ENCODE measurements at places on chromosomes 7 and 10.
A peak's percentile ranks its signal among the peaks of the same experiment; 100 is the strongest.

GRCh38 chr10:43708262-43708661, 59.6 kb upstream of the ZNF32 start:
- no peak for DNase-seq

DNA sequence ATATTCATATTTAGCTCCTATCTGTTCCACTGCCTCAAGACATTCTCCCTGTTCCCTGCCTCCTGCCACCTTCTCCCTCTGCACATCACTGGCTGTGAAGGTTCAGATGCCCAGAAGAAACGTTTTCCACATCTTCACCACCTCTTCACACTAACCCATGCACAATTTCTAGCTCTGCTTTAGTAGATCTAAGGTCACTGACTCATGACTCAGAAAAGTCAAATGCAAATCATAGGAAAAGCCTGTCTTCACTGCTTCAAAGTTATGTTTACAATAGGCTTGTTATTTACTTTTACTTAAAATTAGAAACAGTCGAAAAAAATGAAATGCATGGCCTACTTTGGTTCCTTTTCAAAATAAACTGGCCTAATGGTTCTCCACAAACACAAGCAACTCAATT, 2.5 kb downstream of the SCRN1 start:
- peak; percentile 37 for DNase-seq

DNA sequence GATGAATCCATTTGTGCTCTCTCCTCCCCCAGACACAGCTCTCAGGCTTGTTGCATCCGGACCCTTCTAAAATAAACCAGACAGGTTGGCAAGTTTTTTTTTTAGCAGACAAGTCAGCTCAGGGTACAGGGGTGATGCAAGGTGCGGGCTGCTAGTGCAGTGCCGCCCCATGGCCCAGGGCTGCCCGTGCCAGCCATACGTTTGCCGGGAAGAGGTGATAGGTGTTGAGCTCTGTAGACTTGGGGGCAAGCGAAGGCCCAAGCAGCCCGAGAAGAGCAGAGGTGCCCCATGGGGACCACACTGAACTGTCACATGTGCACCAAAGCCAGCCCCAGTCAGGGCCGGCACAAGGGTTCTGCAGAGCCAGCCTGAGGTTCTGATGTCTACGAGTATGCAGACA, 57.1 kb upstream of the PDSS1 start:
- DNase-seq, result no peak

DNA sequence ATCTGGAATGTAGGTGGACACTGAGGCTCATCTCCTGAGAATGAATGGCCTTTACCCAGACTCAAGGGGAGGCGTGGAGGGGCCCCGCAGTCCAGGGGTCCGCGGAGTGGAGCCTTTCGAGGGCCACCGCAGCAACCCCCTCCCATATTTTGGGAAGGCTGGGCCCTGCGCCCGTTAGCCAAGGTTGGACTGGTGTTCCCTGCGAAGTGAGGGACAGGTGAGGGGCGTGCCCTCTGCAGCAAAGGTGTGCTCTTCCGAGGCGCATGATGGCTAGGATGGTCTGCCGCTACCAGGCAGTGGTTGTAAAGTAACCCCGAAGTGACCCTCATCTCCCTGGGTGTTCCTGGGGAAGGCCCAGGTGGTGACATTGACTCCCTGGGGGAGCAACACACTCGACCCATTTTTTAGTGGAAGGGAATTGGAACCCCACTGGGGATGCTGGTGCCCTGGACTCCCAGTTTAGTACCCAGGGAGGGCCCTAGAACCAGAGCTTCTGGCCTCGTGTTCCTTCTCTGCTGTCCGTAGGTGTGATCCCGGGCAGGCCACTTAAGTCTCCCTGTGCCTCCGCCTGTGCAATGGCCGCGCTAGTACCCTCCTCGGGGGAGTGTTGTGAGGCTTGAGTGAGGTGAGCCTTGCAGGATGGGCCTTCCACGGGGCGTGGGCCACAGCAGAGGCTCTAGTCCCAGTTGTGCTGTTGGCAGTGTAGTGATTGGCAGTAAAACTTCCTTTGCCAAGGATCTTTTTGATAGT, 779 bp downstream of the FAM241B start:
- no peak for DNase-seq

DNA sequence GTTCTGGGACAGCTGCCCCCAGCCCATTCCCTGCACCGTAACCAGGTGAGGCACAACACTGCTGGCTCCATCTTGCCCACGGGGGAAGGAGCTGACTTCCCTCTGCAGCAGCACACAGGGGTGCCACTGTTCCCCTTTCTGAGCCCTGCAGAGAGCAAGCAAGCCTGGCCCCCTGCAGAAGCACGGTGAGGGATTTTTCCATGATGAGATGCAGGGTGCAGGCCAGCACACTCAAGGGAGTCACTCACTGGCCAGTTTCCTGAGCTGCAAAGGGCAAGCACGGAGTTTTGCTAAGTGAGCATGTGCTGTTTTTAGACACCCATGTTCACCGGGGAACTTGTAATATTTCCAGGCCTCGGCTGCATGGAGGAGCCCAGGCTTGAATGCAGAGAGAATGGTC, 176.6 kb downstream of the PIP4K2A start:
- no peak for DNase-seq

DNA sequence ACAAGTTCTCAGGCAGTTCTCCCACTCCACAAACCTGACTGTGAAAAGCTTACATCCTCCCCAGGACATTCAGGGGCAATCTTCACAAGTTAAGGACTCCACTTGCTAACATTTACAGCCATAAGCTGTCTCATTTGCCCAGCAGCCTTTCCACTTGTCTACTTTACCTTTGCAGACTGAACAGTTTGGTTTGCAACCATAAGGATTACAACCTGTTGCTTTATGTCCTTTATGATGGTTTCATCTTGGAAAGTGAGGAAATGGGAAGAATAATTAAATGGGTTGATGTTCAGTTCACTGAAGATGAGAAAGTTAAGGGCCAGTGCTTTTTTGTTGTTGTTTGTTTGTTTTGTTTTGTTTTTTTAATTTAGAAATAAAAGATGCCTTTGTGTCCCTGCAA, 92.4 kb downstream of the FAM204A start:
- no peak for DNase-seq

DNA sequence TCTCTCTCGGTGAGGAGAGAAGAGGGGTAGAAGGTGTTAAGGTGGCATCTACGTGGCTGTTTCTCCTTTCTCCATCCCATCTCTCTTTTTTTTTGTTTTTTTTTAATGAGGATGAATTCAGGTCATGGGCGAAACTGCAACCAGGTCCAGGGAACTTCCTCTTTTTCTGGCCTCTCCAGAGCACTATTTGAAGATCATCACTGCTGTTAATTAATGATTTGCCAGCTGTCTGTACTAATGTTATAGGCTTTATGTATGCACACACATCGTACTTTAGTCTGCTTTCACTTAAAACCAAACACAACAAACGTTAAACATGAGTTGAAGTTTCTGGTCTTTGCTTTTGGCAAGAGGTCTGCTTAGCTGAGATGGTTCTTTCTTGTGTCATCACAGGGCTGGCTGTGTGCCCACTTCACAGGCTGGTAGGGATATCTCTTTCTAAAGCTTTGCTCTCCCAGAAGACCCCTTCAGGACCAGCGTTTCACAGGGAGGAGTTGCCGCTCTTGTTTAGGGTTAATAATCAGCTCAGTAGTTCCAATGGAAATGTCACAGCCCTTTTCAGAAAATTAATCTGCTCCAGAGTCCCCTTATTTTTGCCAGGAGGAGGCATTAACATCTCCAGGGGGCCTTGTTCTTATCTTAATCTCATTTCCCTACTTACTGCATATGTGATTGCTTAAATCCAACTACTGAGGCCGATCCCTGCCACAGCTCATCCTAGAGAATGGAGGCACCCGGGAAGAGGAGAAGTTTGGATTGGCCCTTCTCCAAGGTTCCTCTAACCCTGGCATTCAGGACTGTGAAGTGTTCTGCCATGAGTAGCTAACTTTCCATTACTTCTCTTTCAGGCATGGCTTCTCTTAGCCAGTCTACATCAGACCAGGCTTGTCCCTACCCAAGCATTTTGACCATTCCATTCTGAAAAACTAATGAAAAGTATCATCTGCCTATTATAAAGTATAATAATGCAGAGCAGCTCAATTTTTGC, 273.9 kb upstream of the NFE2L3 start:
- no peak for DNase-seq

DNA sequence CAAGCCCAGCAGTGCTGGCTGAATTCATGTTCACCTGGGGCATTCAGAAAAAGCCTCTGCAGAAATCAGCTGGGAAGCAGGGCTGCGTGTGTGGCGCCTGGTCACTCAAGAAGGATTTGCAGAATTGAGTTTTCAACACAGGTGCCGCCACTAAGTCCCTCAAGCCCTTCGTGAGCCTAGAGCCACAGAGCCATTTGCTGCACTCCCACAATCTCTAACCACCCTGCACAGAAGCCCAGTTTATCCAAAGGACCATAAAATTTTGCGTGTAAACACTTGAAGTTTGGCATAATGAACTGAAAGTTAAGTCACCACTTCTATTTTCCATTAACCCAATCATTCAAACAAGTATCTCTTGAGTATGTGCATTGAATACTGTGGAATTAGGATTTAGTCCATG, 136.2 kb downstream of the DIP2C start:
- no peak for DNase-seq

DNA sequence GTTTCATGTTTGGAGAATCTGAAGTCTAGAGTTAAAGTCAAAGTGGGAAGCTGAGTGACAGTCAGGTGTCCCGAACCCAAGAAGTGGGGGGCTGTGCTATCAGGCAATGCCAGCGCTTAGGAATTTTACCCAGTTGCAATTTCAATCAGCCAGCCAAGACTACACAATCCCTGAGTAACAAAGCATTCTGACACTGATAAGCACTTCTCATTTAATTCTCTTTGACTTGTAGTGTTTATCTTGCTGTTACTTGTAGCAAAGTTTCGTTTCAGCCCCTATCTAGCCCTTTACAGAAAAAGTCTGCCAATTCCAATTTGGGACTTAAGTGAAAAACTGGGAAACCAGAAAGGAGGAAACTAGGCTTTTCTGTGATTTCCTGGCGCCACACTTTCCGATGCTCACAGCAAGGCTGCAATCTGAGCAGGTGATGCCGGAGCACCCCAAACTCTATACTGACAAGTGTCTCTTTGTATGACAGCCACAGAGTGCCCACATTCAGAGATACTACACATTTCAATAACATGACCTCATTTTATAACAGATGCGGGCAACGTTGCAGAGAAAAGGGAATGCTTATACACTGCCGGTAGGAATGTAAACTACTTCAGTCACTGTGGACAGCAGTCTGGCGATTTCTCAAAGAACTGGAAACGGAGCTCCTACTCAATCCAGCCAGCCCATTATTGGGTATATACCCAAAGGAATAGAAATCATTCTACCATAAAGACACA, 61.0 kb downstream of the ITIH5 start:
- no peak for DNase-seq

DNA sequence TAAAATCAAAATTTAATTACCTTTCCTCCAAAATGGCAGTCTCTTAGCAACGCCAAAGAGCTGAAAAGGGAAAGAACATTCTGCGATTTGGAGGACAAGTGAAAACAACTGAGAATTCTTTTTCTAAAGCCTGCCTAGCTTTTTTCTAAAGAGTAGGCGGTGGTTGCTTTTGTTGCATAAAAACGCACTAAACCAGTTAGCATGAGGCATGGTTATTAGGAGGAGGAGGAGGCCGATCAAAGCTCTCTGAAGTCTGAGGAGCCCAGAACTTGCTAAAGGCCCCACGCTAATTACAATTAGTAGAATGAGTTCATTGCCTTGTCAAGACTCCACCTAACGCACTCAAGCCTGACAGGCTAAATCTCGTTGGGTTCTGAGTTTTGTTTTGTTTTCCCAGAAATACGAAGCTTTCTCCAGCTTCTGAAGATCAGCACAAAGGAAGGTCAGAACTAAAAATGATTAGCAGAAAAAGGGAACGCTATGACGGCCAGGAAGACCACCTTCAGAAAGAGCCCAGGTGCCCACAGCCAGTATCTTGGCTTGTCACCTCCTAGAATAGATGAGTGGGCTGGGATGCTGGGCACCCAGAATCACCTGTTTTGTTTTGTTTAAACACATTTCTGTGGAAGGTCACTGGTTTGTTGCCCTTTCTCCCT, 72.0 kb downstream of the FGFR2 start:
- no peak for DNase-seq

- DNase-seq, result no peak
Measured at GRCh38 chr10:59434463-59435321, 72.3 kb upstream of the FAM13C start.

- no peak for DNase-seq
Measured at GRCh38 chr7:103640031-103640779, 194.2 kb upstream of the SLC26A5 start.

DNA sequence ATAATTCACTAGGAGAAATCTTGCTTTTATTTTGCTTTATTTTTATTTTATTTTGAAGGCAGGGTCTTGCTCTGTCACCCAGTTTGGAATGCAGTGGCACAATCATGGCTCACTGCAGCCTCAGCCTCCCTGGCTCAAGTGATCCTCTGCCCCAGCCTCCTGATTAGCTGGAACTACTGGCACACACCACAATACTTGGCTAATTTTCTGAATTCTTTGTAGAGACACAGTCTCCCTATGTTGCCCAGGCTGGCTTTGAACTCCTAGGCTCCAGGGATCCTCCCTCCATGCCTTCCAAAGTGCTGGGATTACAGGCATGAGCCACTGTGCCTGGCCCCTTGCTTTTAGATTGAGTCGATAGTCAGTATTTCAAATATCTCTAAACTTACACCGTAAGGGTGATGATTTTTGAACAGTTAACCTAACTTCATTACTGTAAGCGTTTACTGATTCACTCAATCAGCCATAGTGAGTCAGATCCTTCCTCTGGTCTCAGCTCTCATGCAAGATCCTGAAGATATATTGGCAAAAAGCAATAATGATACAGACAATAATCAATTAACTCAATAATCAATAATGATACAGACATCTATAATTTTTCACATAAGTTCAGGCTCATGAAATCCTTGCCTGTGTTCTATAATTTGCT, 239.5 kb downstream of the KIAA1217 start:
- no peak for DNase-seq

- DNase-seq, result no peak
Measured at GRCh38 chr7:76125560-76125959, 76.1 kb upstream of the SRRM3 start.

GRCh38 chr7:106372126-106372525, 87.3 kb upstream of the NAMPT start:
- no peak for DNase-seq

DNA sequence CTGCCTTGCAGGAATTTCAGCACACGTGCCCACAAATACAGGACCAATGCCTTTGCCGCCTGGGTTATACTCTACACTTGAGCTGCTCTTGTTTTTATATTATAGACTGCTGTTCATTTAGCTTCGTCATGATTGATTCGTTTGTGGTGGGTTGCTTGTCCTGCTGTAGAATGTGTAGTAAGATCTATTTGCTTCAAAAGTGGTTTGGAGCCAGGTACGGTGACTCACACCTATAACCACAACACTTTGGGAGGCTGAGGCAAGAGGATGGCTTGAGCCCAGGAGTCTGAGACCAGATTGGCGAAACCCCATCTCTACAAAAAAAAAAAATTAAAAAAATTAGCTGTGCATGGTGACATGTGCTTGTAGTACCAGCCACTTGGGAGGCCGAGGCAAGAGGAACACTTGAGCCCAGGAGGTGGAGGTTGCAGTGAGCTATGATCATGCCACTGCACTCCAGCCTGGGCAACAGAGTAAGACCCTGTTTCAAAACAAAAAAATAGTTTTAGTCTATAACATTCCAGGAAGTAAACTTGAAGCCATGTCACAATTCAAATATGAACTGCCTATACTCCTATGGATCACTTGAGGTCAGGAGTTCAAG, 9.0 kb upstream of the RHBDD2 start:
- DNase-seq, result no peak
